ENCODE measurements at places on chromosomes 3 and 15. TPM values are rescaled to one million over a fixed set of nuclear protein-coding genes. Genes with fewer than 3 reads are reported as not detected.

- DNase-seq: no peak
- no peak overlapping the region for H3K27ac ChIP-seq
- no peaks in the 10 kb centered on the region for H3K27me3 ChIP-seq
- no peaks in the 10 kb centered on the region for H3K4me1 ChIP-seq
- no peak overlapping the region for H3K4me3 ChIP-seq
- no peaks in the 10 kb centered on the region for H3K36me3 ChIP-seq
Observed at GRCh38 chr3:183317886-183318865, 65.1 kb downstream of the B3GNT5 start.

DNA sequence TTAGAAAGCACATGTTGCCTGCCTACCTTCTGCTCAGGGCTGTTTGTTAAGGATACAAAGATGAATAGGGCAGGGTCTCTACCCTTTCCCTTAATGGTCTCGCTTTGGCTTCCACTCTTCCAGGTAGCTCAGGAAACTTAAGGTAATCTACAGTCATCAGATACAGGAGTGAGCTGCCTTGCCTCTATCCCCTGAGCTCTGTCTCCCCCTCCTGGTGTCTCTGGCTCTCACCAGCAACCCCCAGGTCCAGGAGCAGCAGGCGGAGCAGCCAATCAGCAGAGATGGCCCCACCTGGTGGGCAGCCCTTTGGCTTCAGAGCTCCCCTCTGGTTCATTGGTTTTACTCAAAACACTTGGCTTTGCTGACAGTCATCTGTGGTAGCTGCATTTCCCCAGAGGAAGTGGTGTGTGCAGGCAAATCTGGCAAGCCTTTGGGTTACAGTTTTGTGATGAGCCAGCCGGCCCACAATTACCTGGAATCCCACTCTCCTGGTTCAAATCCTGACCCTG lies 8.5 kb upstream of the CX3CR1 start:
- DNase-seq: peak; percentile 87
- H3K4me1 ChIP-seq: peaks cover 39% of the 10 kb centered on the region
- H3K27me3 ChIP-seq: no peaks in the 10 kb centered on the region
- peak overlapping the region; percentile 71 for H3K27ac ChIP-seq
- H3K4me3 ChIP-seq: no peak overlapping the region
- H3K36me3 ChIP-seq: no peaks in the 10 kb centered on the region

- no peaks in the 10 kb centered on the region for H3K27me3 ChIP-seq
- H3K4me1 ChIP-seq: peaks cover 72% of the 10 kb centered on the region
- peak overlapping the region; percentile 30 for H3K4me3 ChIP-seq
- H3K36me3 ChIP-seq: peaks cover 7% of the 10 kb centered on the region
Observed at GRCh38 chr3:183537295-183537730, 18.2 kb downstream of the KLHL6 start.

GRCh38 chr15:48041454-48041853 lies 79.3 kb upstream of the SLC24A5 start:
- no peak overlapping the region for H3K27ac ChIP-seq
- no peak overlapping the region for H3K4me3 ChIP-seq
- H3K27me3 ChIP-seq: no peaks in the 10 kb centered on the region

DNA sequence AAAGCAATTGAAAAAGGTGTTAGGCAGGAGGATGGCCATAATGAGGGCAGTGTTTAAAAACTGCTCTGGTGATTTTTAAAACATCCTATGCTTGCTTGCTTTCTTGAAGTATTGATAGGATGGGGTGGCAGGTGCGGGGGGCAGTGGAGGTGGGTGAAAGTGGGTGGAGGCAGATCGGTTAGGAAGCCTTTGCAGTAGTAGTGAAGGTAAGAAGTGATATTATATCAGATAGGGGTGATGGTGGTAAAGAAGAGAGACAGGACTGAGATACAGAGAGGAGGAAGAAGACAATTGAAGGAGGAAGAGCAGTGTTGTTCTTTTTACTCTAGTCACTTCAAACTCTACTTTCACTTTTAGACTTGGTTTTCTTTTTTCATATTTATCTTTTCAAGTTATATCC lies 11.1 kb downstream of the ZNF80 start:
- H3K27me3 ChIP-seq: no peaks in the 10 kb centered on the region
- peak overlapping the region; percentile 99 for H3K27ac ChIP-seq
- H3K4me3 ChIP-seq: peak overlapping the region; percentile 83
- no peak for DNase-seq

GRCh38 chr15:101657968-101658784 lies 6.0 kb upstream of the TM2D3 start:
- H3K36me3 ChIP-seq: no peaks in the 10 kb centered on the region
- no peaks in the 10 kb centered on the region for H3K27me3 ChIP-seq
- no peak overlapping the region for H3K4me3 ChIP-seq
- H3K27ac ChIP-seq: no peak overlapping the region
- DNase-seq: no peak

GRCh38 chr3:123757281-123757940 lies 126.7 kb downstream of the MYLK start:
- no peak overlapping the region for H3K27ac ChIP-seq
- no peaks in the 10 kb centered on the region for H3K4me1 ChIP-seq
- H3K36me3 ChIP-seq: no peaks in the 10 kb centered on the region
- peaks cover 13% of the 10 kb centered on the region for H3K27me3 ChIP-seq
- no peak overlapping the region for H3K4me3 ChIP-seq
- no peak for DNase-seq

DNA sequence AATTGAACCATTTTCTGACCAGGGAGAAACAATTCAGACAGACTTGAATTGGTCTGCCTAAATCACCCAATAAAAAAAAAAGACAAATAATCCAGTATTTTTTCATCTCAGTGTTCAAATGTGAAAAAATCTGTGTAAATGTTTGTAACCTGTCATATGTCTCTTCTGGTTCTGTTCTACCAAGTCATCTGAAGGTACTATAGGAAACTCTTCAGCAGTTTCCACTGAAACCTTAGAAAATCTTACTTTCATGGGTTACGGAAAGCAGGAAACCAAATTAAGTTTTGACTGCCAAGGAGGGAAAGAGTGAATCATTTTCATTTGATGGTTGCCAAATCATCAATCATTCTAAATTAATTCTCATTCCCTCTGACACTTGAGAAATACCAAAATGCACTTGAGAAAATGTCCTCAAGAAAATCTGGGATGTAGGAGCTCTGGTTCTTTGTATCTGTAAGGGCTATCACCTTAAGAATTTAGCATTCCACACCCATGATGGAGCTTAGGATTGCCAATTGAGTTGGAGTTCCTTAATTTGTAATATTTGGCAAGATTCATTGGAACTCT lies 278.2 kb upstream of the KCNH8 start:
- H3K27ac ChIP-seq: peak overlapping the region; percentile 65
- no peaks in the 10 kb centered on the region for H3K36me3 ChIP-seq
- peaks cover 9% of the 10 kb centered on the region for H3K27me3 ChIP-seq
- no peak for DNase-seq

DNA sequence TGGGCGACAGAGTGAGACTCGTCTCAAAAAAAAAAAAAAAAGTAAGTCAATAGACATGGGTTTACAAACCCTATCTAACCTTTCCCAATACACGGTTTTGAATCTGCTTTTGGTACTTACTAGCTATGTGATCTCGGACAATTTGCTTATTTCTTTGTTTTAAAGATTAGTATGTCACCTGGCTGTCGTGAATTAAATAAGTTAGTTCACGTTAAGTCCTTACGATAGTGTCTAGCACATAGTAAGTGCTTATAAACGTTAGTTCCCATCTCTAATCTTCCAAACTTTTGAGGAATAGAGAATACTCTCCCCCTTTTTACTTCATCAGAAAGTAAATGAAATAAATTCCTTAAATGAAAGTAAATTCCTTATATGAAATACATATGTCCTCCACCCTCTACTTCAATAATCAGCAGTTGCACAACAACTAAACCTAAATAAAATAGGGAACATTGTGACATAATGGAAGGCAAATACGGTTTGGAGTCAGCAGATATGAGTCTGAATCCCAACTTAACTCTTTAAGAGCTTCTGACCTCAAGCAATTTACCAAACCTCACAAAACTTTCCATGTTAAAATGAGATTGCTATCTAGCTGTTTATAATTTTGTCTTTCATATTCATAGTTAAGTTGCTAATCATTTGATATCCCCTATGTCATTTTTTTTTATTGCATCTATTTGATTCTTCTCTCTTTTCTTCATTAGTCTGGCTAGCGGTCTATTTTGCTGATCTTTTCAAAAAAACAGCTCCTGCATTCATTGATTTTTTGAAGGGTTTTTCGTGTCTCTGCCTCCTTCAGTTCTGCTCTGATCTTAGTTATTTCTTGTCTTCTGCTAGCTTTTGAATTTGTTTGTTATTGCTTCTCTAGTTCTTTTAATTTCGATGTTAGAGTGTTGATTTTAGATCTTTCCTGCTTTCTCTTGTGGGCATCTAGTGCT lies 134.6 kb downstream of the PEAK1 start:
- no peak overlapping the region for H3K27ac ChIP-seq
- peaks cover 8% of the 10 kb centered on the region for H3K4me1 ChIP-seq
- H3K4me3 ChIP-seq: no peak overlapping the region
- no peaks in the 10 kb centered on the region for H3K36me3 ChIP-seq
- DNase-seq: no peak

DNA sequence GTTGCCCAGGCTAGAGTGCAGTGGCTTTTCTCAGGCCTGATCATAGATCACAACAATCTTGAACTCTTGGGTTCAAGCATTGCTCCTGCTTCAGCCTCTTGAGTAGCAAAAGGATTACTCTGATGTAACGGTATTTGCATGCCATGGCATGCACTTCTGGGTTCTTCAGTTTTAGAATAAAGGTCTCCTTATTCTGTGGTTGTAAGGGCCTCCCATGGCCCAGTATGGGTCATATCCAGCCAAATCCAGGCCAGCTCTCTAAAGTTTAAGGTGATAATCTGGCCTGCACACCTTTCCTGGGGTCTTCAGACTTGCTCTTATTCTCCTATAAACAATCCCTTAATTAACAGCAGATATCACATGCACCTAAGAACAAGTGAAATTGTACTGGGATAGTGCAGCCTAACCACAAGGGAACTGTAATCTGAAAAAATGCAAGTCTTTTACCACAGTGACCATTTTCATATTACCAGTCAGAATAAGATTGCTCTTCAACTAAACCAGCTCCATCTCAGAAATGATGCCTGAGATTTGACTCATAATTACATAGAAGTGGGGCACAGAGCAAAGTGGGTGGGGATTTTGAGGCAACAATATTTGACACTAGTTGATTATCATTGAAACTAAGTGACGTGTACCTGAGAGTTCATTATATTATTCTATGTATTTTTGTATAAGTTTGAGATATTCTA lies 25.4 kb downstream of the COMMD2 start:
- H3K4me3 ChIP-seq: no peak overlapping the region
- H3K4me1 ChIP-seq: no peaks in the 10 kb centered on the region
- no peak for DNase-seq
- peaks cover 11% of the 10 kb centered on the region for H3K27me3 ChIP-seq

DNA sequence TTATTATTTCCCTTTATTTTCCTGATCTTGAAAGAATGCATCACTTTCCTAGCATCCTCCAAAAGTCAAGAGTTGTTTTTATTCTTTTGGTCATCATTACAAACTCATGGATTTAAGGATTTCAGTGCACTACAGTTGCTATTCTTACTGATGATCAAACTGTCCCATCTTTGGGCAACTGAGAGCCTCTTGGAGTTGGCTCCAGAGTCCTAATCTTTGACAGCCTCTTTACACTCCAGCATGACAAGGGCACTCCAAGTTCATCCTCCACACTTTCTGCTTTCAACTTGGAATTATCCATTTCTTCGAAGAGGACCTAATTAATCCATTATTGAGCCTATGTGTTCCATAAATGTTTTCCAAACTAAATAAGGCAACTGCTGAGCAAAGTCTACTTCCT lies 5.7 kb downstream of the UACA start:
- no peaks in the 10 kb centered on the region for H3K4me1 ChIP-seq
- H3K27ac ChIP-seq: no peak overlapping the region
- H3K36me3 ChIP-seq: no peaks in the 10 kb centered on the region
- no peak for DNase-seq
- H3K27me3 ChIP-seq: peaks cover 30% of the 10 kb centered on the region
- H3K4me3 ChIP-seq: no peak overlapping the region

DNA sequence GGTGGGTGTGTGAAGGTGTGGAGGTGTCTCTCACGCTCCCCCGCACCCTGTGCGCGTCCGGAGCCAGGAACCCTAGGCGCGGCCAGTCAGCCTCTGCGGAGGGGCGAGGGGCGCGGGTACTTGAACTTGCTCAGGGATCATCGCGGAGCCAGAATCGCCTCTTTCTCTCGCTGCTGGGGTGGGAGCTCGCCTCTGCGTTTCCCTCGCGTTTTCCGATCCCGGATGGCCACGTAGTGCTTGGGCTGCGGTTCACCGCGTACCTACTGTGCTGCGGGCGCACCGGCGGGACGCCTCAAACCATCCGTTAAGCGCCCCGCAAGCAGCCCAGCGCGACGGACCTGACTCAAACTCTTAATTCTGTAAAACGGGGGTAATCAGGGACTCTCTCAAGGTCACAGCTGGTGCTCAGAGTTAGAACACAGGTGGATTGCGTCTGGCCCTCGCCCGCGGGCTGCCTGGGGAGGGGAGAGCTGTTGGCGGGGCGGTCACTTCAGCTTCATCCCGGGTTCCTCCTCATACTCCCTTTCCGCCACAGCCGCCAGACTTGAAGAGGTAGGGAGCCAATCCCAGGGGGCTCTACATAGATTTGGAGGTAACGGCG lies 686 bp downstream of the MYRIP start:
- H3K36me3 ChIP-seq: peaks cover 10% of the 10 kb centered on the region
- no peak for DNase-seq
- peaks cover 59% of the 10 kb centered on the region for H3K27me3 ChIP-seq
- H3K4me1 ChIP-seq: peaks cover 10% of the 10 kb centered on the region

GRCh38 chr15:70355275-70355795 lies 257.6 kb upstream of the TLE3 start:
- H3K27ac ChIP-seq: no peak overlapping the region
- DNase-seq: no peak
- no peak overlapping the region for H3K4me3 ChIP-seq
- H3K27me3 ChIP-seq: peaks cover 16% of the 10 kb centered on the region
- H3K36me3 ChIP-seq: no peaks in the 10 kb centered on the region
- no peaks in the 10 kb centered on the region for H3K4me1 ChIP-seq

DNA sequence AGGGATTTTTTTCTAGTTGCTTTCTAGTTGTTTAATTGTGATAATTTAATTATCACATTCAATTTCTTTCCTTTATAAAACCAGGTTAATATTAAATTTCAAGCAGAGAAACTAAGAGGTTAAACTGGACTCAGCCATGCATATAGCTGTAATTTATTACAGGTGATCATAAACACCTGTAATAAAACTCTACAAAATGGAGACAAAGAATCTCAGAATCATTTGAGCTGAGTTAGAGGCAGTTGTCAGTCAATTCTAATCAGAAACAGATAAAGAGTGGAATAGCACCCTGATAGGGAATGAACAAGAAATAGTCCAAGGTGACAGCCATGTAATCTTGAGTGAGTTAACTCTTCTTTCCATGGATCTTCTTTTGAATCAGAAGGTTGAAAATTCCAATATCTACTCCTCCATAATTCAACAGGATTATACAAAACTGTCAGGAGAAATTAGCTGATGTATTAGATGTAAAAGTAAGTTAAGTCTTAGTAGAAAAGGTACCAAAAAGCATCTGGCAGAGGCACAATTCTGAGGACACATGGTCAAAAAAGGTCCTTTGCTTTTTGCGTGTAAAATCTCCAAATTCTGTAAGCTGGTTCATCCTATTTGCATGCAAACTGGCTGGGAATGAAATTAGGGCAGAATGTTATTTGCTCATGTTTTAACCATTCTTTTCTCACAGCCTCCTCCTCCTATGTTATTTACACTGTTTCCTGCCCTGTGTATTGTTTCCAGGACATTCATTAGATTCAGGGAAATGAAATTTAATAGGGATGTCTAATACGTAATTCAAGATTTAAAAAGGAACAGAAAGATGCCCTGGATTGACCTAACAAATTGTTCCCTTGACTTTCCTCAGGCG lies 39.4 kb upstream of the B3GNT5 start:
- H3K4me1 ChIP-seq: peaks cover 8% of the 10 kb centered on the region
- DNase-seq: no peak
- no peak overlapping the region for H3K4me3 ChIP-seq
- H3K27ac ChIP-seq: no peak overlapping the region

SLC22A13 gene
- total RNA-seq: 1.3 TPM

ZMYND10 gene
- total RNA-seq: 0.95 TPM

LYZL4 gene
- total RNA-seq: not detected

CNTN4 gene
- total RNA-seq: not detected

GABRG3 gene
- total RNA-seq: not detected

PLEKHO2 gene
- 31.2 TPM for total RNA-seq

Data from natural killer cell treated with Interleukin-12 subunit alpha and Interleukin-12 subunit beta and Interleukin-15 and Interleukin-18, amount 100 ng/mL, for 72 hours (primary cell).